ENCODE measurements at places on chromosomes 12 and 14.
A peak's percentile ranks its signal among the peaks of the same experiment; 100 is the strongest.

- no peak for DNase-seq
Observed at GRCh38 chr12:19151298-19151697, 21.8 kb downstream of the PLEKHA5 start.

GRCh38 chr14:24068711-24069410 is 2.5 kb upstream of the CPNE6 start:
- DNase-seq = no peak

DNA sequence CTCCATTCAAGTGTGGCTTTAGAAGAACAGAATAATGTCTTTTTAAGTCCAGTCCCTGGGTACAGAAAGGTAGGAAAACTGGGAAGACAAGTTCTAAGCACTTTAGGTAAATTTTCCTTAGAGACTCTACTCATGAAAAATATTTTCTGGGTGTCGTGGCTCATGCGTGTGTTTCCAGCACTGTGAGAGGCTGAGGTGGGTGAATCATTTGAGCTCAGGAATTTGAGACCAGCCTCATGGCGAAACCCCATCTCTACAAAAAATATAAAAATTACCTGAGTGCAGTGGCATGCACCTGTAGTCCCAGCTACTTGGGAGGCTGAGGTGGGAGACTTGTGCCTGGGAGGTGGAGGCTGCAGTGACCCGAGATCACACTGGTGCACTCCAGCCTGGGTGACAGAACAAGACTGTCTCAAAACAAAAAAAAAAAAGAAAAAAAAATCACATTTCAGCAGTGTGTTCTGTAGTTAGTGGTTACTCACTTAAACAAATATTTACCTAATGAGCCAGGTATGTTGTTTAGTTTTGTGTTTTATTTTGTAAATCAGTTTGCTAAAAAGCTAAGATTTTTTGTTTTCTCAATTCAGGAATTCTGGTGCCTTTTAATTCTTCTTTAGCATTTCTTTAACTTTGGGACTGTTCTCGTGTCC is 52.3 kb upstream of the RD3L start:
- DNase-seq = peak; percentile 48

GRCh38 chr14:78344290-78344689 is 174.1 kb downstream of the NRXN3 start:
- no peak for DNase-seq

- DNase-seq = no peak
Observed at GRCh38 chr14:92398888-92399636, 76.1 kb downstream of the SLC24A4 start.

DNA sequence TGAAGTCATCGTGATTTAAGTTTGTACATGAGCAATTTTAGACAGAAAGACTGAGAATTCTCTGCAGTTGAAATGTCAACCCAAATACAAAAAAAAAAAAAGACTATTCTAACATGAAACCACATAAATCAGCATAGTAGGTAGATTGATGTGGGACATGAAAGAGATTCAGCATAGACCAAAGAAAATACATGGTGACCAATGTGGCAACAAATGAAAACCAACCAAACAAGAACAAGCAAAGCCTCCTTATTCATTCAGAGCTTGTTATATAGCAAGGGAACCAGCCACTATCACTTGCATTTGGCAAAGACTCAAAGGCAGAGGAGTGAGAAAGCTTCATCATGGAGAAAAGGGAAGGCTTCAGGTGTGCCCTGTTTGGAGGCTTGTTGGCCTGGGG is 144.4 kb upstream of the TMPO start:
- DNase-seq = no peak

GRCh38 chr14:55519473-55520080 is 60.4 kb upstream of the KTN1 start:
- DNase-seq = no peak

DNA sequence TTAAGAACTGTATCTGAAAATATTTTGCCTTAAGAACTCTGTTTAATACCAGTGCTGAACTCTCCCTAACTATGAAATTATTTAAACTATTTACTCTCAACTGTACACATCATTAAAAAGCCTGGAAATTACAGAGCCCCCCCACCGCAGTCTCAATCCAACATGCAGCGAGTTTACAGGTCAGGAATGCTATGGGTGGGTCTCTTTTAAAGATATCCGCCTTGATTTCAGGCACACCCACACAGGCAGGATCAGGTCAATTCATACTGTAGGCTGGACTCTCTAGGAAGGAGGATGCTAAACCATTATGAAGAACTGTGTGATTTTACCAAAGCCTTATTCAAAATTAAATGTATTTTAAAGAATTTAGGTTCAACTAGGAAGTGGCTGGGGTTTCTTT is 16.5 kb downstream of the SPTLC2 start:
- DNase-seq = no peak

DNA sequence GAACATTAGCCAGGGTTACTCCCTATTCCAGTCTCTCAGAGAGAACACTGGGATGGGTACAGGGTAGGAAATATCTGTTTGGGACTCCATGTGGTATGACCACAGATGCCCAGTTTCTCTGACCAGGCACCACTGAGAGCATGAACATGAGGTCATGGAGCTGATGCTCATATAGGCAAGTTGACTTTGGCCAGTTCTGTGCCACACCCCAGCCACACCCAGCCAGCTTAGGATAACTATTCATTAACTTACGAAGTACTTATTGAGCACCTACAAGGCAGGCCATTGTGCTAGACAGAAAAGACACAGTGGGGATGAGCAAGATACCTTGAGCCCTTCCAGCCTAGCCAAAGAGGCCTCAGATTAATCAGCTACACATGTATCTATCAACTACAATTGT is 262.5 kb downstream of the DPF3 start:
- no peak for DNase-seq

GRCh38 chr12:132508860-132509732 is 19.1 kb downstream of the FBRSL1 start:
- DNase-seq = no peak

Data from RWPE1 (cell line).